ENCODE measurements at places on chromosomes 7 and 10. TPM values are rescaled to one million over a fixed set of nuclear protein-coding genes. Genes with fewer than 3 reads are reported as not detected.

Gene NUTM2A
- total RNA-seq = 1.5 TPM

Gene ASZ1
- total RNA-seq = not detected

Gene RELN
- total RNA-seq = 0.08 TPM

Gene GATAD1
- 39.4 TPM for total RNA-seq

Gene XRCC2
- total RNA-seq = 25.0 TPM

Gene ASB10
- total RNA-seq = not detected

Gene WNT2
- total RNA-seq = not detected

Gene ARHGEF35
- total RNA-seq = 29.6 TPM

GRCh38 chr7:55314967-55315366 is 50.2 kb upstream of the LANCL2 start:
- no peak for DNase-seq
- no peaks in the 10 kb centered on the region for H3K36me3 ChIP-seq
- peaks cover 82% of the 10 kb centered on the region for H3K27me3 ChIP-seq
- H3K4me3 ChIP-seq = no peak overlapping the region

DNA sequence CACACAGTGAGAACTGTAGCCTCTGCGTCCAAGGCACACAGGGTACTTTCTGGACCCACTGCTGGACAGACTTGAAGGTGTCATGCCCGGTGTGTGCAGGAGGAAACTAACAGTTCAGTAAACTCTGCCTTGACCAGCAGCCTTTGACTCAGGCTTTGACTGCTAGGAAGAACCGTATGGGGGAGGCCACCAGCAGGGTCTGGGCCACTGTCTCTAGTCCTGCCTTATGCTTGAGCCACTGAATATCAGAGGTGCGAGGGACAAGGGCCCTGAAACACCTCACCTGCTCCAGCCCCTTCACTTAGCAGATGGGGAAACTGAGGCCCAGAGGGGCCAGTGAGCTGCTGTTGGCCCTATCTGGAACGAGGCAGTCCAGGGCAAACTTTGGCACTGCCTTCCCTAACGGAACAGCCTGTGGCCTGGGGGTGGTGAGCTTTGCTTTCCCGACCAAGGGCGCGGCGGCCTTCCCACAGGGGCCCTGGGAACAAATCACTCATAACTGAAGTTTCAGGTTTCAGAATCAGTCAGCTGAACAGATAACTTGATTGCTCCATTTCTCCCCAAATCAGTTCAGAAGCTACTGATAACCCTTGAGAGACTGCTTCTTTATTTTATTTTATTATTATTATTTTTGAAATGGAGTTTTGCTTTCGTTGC is 130.0 kb downstream of the FAM53B start:
- H3K36me3 ChIP-seq = no peaks in the 10 kb centered on the region
- H3K4me3 ChIP-seq = no peak overlapping the region
- peak overlapping the region; percentile 61 for H3K27ac ChIP-seq
- H3K4me1 ChIP-seq = peaks cover 25% of the 10 kb centered on the region

DNA sequence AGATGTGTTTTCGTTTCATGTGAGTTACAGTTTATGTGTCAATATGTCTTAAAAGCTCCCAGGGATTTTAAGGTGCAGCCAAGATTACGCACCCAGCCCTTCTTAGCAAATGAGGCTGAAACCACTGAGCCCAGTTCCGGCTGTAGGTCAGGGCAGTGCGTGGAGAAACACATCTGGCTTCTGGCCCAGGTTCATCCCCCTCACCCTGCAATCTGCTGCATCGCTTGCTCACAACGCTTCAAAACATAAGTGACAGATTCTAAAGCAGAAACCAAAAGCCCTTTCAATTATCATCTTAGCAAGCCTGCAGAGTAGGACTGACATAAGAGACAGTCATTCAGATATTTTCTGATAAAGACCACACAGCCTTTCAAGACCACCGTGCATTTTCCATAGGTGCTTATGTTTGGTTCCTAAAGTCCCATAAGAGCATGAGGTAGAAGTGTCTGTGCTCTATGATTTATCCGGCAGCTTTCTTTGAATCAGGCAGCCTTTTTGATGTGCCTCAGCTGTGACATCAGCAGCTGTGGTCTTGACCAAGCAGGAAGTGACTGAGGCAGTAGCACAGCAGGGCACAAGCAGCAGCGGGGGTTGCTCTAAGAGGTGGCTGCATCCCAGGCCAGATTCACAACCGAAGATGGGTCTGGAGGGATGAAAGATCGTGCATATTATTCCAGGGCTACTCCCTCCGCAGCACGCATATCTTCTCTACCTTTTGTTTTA is 72.1 kb upstream of the LYZL2 start:
- 0 out of 2 replicates have a peak overlapping the region, but pooled peaks have one; percentile 43 for H3K27ac ChIP-seq
- peak; percentile 34 for DNase-seq
- H3K4me1 ChIP-seq = 0 out of 2 replicates have a peak, but pooled peaks cover 5% of the 10 kb centered on the region
- no peak overlapping the region for H3K4me3 ChIP-seq
- H3K36me3 ChIP-seq = no peaks in the 10 kb centered on the region
- H3K27me3 ChIP-seq = no peaks in the 10 kb centered on the region

DNA sequence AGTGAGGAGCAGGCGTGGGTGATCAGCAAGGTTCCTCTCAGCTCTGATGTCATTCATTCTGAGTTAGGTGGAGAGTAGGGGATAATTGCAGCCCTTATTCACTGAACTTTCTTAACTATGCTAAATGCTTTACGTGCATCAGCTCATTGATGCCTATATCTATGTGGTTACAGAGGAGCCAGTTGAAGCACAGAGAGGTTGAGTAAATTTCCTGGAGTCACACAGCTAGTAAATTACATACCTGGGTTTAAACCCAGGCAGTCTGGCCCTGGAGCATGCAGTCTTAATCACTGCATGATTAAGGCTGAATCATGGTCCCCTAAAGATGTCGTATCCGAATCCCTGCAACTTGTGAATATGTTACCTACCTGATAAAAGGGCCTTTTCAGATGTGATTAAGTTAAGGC is 99.6 kb downstream of the GRK5 start:
- H3K27me3 ChIP-seq = no peaks in the 10 kb centered on the region
- DNase-seq = no peak
- H3K4me3 ChIP-seq = peak overlapping the region; percentile 47
- H3K36me3 ChIP-seq = no peaks in the 10 kb centered on the region

DNA sequence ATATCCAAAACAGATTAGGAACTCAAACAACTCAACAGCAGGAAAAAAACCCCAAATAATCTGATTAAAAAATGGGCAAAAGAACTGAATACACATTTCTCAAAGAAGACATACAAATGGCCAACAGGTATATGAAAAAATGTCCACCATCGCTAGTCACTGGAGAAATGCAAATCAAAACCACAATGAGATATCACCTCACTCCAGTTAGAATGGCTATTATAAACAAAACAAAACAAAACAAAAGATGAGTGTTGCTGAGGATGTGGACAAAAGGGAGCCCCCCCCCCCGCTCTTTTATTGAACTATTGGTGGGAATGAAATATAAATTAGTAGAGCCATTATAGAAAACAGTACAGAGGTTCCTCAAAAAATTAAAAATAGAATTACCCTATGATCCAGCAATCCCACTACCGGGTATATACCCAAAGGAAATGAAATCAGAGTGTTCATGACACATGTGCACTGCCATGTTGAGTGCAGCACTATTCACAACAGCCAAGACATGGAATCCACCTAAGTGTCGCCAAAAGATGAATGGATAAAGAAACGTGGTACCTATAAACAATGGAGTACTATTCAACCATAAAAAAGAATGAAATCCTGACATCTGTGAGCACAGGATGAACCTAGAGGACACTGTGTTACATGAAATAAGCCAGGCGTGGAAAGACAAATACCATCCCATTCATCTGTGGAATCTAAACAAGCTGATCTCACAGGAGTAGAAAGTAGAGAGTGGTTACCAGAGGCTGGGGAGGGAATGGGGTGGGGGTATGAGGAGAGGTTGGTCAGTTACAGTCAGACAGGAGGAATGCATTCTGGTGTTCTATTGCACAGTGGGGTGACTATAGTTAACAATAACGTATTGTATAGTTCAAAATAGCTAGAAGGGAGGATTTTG is 78.1 kb upstream of the RHEB start:
- H3K4me3 ChIP-seq = no peak overlapping the region
- DNase-seq = peak; percentile 68
- peaks cover 81% of the 10 kb centered on the region for H3K4me1 ChIP-seq
- no peaks in the 10 kb centered on the region for H3K36me3 ChIP-seq

GRCh38 chr7:77205706-77206105 is 6.1 kb upstream of the FGL2 start:
- DNase-seq = no peak
- no peak overlapping the region for H3K4me3 ChIP-seq
- no peaks in the 10 kb centered on the region for H3K27me3 ChIP-seq
- H3K4me1 ChIP-seq = no peaks in the 10 kb centered on the region

DNA sequence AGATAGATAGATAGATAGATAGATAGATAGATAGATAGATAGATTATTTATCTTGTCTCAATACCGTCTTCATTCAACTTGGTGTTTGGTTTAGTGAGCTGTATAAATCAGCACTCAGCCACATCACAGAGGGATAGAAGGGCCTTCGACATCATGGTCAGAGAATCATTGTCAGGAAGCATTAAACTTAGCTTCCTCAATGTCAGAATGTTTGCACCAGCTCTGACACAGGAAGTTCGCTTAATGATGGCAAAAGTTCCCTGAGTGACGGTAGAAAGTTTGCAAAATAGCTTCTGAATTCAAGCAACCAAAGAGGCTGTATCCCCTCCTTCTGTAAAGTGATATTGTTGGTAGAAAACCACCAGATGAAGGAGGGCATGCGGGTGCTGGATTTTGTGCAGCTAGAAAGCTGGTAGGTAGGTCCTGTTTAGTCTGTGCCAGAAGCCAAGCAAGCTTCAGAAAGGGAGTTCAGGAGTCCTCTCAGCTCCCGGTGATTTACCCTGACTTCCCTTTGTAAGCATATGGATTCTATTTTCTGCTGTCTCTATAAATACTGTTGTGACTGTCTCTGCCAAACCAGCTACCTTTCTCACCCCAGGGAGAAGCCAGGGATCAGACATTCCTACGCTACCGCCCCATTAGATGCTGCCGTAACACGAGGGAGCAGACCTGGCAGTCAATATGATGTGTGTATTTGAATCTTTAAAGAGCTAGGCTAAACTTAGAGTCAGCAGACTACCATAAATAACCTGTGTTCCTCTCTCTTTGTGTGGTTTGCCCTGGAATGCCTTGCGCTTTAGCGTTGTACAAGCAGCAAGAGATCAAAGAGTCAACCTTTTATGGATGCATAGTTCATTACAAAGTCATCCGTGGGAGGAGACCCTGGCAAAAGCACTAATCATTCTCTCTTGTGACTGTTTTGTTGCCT is 200.5 kb upstream of the KIAA1217 start:
- H3K4me3 ChIP-seq = no peak overlapping the region
- DNase-seq = no peak
- H3K27ac ChIP-seq = no peak overlapping the region
- no peaks in the 10 kb centered on the region for H3K27me3 ChIP-seq

DNA sequence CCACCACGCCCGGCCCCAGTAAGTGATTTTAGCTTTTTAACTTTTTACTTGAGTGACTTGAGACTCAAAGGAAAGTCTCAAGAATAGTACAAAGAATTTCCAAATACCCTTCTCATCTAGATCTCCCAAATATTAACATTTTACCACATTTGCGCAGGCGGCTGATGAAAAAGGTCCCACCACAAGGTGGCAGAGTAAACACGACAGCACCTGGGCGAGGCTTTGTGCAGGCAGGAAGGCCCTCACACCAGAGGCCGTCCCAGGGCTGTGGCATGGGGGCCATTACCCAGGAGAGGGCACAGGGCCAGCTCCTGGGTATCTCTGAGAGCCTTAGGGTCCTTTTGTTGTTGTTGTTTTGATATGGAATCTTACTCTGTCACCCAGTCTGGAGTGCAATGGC is 50.0 kb upstream of the WIPI2 start:
- DNase-seq = peak; percentile 24
- no peaks in the 10 kb centered on the region for H3K4me1 ChIP-seq

DNA sequence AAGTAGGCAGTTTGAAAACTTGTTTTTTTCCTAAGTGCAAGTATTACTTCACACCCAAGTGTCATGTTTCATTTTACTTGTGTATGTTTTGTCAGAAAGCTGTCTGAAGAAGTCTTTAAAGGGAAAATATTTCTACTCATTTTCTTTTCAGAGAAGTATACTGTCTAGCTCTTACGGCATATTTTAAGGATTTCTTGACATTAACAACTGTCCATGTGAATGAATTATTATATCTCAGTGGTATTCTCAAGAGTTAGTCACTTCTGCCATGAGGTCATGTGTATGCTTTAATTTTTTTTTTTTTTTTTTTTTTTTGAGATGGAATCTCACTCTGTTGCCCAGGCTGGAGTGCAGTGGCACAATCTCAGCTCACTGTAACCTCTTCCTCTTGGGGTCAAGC is 229.5 kb downstream of the BICC1 start:
- no peak overlapping the region for H3K27ac ChIP-seq
- H3K4me1 ChIP-seq = no peaks in the 10 kb centered on the region
- no peaks in the 10 kb centered on the region for H3K36me3 ChIP-seq
- DNase-seq = no peak
- H3K4me3 ChIP-seq = no peak overlapping the region

GRCh38 chr7:107890493-107890961 is 456 bp upstream of the DLD start:
- H3K4me1 ChIP-seq = peaks cover 29% of the 10 kb centered on the region
- peaks cover 26% of the 10 kb centered on the region for H3K36me3 ChIP-seq
- H3K4me3 ChIP-seq = peak overlapping the region; percentile 61
- DNase-seq = no peak
- H3K27ac ChIP-seq = peak overlapping the region; percentile 93

DNA sequence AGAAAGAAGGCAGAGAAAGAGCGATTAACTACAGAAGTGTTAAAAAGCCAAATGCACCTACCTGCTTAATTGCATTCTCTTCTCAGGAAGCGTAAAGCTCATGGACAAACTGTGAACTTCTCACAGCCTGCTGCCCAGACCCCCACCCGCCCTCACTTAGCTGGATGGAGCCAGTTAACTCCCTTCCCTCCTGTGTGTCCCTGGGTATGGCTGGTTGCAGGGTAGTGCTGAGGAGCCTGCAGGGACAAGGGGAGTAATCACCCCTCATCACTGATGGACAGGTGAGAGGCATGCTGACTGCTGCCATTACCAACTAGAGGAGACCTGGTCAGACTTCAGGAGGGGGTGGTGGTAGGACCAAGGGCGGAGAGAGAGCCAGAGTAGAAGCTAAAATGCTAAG is 37.5 kb downstream of the ENO4 start:
- no peak overlapping the region for H3K4me3 ChIP-seq
- no peaks in the 10 kb centered on the region for H3K36me3 ChIP-seq
- peaks cover 25% of the 10 kb centered on the region for H3K4me1 ChIP-seq
- no peak for DNase-seq

GRCh38 chr10:122664501-122664900 is 35.1 kb downstream of the C10orf120 start:
- no peaks in the 10 kb centered on the region for H3K4me1 ChIP-seq
- H3K27ac ChIP-seq = no peak overlapping the region
- no peak for DNase-seq
- no peaks in the 10 kb centered on the region for H3K36me3 ChIP-seq

- no peaks in the 10 kb centered on the region for H3K4me1 ChIP-seq
- H3K27ac ChIP-seq = no peak overlapping the region
- H3K27me3 ChIP-seq = peaks cover 59% of the 10 kb centered on the region
- no peak for DNase-seq
- H3K4me3 ChIP-seq = no peak overlapping the region
- no peaks in the 10 kb centered on the region for H3K36me3 ChIP-seq
These were observed 127.8 kb downstream of the CELF2 start for GRCh38 chr10:11145495-11145855.

GRCh38 chr10:24790073-24790472 is 66.4 kb upstream of the ARHGAP21 start:
- H3K36me3 ChIP-seq = no peaks in the 10 kb centered on the region
- H3K27me3 ChIP-seq = no peaks in the 10 kb centered on the region
- no peak overlapping the region for H3K27ac ChIP-seq

GRCh38 chr7:28020302-28020940 is 160.2 kb downstream of the JAZF1 start:
- no peaks in the 10 kb centered on the region for H3K27me3 ChIP-seq
- H3K27ac ChIP-seq = no peak overlapping the region
- H3K36me3 ChIP-seq = no peaks in the 10 kb centered on the region
- peaks cover 8% of the 10 kb centered on the region for H3K4me1 ChIP-seq
- peak; percentile 69 for DNase-seq
- H3K4me3 ChIP-seq = no peak overlapping the region
